ENCODE measurements at places on chromosomes 1 and 21.
A peak's percentile ranks its signal among the peaks of the same experiment; 100 is the strongest.

GRCh38 chr1:55012661-55013060 is 13.9 kb downstream of the BSND start:
- DNase-seq, result no peak

- peak; percentile 5 for DNase-seq
Observed at GRCh38 chr1:217136895-217137205, 413.6 kb upstream of the ESRRG start.

DNA sequence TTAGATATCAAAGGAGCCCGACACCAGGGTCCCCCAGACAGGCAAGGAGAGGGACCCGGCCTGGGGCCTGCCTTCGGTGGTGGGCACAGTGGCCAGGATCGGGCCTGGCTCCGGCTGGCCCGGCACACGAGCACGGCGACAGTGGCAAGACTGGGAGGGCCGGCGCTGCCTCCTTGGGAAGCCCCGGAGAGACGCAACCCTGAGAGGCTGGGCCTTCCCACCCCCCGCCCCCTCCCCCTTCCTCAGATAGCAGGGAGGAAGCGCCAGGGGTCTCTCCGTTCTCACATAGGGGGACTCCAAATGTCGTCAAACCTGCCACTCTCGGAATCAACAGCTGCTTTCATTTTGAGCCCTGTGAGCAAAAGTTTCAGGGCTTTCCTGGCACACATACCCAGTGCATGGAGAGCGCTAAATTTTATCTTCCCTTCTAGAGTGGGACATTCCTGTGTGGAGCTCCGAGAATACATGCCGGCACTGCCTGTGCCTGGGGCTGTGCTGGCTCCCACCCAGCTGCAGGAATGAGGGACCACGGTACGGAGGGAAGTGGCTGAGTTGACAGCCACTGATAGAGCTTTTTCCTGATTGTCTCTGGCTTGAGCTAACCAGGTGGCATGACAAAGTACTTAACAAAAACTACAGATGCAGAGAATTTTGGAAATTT is 62.4 kb downstream of the CD247 start:
- DNase-seq, result peak; percentile 35

GRCh38 chr1:202076050-202076511 is 46.6 kb upstream of the GPR37L1 start:
- no peak for DNase-seq

- DNase-seq, result no peak
Observed at GRCh38 chr1:44348061-44348485, 7.0 kb downstream of the ERI3 start.

DNA sequence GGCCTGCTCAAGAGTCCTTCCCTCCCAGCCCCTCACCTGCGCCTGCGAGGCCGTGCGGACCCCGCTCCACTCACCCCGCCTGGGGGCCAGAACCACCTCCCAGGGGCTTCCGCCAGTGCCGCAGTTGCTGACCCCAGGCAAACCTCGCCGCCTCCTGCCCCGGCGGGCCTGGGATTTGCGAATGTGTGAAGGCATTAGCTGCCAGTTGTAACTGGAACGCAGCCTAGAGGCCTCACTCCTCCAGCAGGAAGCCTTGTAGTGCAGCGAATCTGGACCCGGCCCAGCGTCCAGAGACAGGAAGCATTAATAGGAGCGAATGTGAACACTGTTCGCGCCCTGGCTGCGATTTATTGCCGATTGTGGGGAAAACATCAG is 140.9 kb upstream of the ARHGEF16 start:
- DNase-seq, result no peak

DNA sequence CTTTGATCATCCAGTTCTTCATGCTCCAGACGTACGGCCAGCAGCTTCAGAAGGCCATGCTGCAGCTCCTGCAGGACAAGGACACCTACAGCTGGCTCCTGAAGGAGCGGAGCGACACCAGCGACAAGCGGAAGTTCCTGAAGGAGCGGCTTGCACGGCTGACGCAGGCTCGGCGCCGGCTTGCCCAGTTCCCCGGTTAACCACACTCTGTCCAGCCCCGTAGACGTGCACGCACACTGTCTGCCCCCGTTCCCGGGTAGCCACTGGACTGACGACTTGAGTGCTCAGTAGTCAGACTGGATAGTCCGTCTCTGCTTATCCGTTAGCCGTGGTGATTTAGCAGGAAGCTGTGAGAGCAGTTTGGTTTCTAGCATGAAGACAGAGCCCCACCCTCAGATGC is 32.5 kb downstream of the MX1 start:
- DNase-seq, result no peak

GRCh38 chr1:168751195-168751650 is 22.2 kb upstream of the DPT start:
- no peak for DNase-seq

- DNase-seq, result no peak
Observed at GRCh38 chr1:111621050-111621449, 1.5 kb downstream of the RAP1A start.

GRCh38 chr1:186605762-186606350 is 74.4 kb downstream of the PTGS2 start:
- peak; percentile 58 for DNase-seq

- no peak for DNase-seq
Observed at GRCh38 chr1:226446094-226446493, 38.2 kb upstream of the PARP1 start.

DNA sequence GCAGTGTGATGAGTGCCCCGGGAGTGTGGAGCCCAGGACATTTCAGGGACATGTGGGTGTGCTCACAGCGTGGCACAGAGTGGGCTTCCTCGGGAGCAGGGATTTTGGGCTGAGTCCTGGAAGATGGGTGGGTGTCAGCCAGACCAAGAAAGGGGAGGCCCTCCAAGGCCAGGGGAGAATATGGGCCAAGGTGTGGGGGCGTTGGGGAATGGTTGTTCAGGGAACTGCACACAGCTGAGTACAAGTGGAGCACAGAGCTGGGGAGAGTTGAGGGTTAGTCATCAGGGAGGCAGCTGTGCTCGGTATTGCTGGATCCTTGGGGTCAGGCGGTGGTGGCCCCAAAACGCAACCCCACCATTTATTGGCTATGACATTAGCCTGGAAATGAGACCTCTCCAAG is 5.5 kb downstream of the POGK start:
- DNase-seq, result no peak

DNA sequence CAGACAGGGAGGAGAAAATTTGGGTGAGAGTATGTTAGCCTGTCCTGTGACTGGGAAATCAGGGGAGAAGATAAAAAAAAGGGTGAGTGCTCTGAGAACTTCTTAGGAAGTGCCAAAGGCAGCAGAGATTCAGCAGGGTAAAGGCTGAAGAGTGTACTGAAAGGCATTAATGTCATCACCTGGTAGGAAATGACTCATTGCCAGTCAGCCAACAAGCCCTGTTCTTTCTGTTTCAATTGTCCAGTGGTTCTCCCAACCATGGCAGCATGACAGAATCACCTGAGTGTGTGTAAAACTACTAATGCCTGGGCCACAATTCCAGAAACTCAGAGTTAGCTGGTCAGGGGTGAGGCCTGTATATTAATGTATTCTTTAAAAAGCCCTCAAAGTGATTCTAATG is 83.5 kb downstream of the INTS7 start:
- DNase-seq, result no peak

DNA sequence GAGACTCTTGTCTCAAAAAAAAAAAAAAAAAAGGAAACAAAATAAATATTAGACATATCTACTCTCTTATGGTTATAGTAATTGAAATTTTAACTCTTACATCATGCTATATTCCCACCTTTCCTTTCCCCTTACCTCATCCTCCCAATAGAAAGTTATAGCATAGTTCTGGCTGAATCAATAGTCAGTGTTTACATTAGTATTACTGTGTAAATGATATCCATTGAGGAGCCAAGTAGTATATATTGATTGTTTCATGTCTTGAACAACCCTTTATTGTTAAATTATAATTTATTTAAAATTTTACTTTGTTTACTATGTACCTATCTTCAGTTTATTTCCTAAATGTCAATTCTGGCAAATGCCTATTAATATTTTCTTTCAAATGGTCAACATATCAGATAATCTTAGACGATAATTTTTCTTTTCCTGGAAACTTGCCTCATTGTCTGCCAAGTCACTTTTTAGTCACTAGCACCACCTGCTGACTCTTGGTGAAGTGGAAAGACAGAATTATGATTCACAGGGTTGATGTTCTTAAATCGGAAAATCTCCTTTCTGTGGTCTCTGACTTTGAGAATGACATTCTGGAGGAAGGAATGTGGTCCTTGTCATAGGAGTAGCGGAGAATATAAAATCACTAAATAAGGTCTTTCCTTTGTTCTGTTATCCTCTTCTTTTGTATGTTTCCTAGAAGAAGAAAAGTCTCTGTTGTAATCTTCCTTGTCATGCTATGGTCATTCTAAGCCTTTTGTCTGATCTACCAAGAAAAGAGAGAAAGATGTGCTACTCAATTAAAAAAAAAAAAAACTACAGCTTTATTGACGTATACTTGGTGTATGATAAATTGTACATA is 8.6 kb downstream of the HJV start:
- peak; percentile 49 for DNase-seq

DNA sequence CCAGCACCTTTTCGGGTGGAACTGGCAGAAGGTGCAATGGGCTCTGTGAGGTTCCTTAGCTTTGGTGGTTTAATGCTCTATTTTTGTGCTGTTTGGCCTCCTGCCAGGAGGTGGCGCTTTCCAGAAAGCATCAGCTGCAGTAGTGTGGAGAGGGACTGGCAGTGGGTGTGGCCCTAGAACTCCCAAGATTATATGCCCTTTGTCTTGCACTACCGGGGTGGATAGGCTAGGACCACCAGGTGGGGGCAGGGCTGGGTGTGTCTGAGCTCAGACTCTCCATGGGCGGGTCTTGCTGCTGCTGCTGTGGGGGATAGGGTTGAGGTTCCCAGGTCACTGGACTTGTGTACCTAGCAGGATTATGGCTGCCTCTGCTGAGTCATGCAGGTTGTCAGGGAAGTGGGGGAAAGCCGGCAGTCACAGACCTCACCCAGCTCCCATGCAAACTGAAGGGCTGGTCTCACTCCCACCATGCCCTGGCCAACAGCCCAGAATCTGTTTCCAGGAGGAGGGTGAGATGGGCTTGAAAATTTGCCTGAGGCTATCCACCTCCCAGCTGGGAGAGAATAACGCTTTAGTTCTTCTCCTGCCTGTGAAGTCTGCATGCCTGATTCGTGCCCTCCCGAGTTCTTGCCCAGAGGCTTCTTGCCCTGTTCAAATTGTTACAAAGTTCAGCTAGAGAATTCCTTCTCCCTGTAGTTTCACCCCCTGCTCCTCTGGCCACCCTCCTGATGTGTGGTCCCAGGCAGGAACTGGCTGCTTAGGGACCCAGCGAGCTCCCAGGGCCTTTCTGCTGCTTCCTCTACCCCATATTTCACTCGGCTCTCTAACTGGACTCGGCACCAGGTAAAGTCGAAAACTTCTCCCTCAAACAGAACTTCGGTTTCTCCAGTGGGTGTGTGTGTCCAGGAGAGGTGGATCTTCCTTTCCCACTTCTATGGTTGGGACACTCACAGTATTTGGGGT is 76.5 kb upstream of the BTG3 start:
- DNase-seq, result no peak

DNA sequence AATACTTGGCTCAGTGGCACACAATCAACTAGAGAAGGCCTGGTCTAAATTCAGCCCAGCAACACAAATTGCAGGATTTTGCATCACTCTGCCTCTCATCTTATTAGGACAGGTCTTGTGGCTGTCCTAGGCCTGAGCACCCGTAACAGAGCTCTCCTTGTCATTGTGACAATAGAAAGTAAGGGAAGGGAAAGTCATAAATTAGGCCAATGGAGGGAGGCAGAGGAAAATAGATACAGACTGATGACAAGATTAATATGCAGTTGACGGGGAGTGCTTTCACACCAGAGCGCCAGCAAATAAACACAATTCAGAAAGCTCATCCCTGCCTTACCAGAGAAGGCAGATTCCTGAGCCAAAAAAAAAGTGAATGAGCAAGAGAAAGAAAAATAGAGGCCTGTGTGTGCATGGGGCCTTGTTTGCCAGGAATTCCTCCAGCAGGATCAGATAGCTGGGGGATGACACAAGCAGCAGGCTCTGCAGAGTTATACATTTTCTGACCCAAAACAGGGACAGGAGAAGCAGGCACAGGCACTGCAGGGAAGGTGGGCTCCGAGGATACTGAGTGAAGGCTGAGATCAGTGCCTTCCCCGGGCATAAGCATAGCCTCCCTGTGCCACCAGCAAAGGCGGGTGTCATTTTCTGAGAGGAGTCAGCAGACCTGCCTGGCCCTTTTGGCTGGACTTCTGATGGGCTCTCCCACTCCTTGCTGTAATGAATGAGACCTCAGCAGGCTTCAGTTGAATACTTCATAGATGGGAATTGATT is 110.0 kb upstream of the SPAG17 start:
- no peak for DNase-seq

GRCh38 chr1:177315261-177315660 is 144.5 kb downstream of the BRINP2 start:
- no peak for DNase-seq

GRCh38 chr1:36471830-36472641 is 7.9 kb upstream of the MRPS15 start:
- no peak for DNase-seq

DNA sequence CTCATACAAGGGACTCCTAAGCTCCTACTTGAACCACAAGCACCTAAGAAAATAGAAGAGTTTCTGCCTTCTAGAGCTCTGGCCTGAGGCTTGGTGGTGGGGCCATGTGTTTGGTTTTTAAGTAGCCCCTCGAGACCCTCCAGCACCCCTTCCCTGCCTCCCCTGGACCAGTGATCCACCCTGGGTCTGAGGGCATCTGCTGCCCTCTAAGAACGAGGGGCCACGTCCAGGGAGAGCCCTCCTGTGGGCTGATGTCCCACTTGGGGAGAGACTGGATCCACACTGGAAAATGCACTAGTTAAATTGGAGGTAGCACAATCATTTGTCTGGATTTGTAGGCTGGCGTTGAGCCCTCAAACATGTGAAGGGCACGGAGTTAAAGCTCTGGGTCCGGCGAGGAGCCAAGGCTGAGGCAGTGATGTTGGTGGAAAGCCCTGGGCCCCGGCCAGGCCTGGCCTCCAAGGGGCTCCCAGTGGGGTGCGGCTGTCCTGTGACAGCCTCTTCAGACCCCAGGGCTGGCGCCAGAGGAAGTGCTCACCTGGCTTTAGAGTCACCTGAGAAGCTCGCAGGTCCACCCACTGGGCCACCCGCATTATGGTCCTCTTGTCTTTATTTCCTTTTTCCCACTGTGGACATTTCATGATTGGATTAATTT is 65.2 kb downstream of the SLC37A1 start:
- DNase-seq, result no peak

GRCh38 chr1:111629190-111629954 is 9.8 kb downstream of the RAP1A start:
- no peak for DNase-seq

DNA sequence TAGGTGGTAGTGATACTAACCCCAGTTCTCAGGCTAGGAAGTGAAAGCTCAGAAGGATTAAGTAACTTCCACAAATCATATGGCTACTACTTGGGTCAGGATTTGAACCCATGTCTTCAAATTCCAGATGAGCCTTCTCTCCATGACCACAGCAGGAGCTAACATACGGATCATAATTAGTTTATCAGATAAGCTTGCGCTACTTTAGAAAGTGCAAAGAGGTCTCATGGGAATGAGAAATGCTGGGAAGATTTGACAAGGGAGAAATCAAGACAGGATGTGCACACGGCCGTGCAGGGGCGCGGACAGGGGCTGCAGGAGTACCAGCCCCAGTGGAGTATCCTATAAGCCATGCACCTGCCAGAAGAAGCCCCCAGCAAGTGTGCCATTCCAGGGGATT is 5.2 kb downstream of the PLEKHA6 start:
- DNase-seq, result no peak

Data from endothelial cell (in vitro differentiated cells).